ENCODE measurements at places on chromosomes 2 and 18.
A peak's percentile ranks its signal among the peaks of the same experiment; 100 is the strongest.

DNA sequence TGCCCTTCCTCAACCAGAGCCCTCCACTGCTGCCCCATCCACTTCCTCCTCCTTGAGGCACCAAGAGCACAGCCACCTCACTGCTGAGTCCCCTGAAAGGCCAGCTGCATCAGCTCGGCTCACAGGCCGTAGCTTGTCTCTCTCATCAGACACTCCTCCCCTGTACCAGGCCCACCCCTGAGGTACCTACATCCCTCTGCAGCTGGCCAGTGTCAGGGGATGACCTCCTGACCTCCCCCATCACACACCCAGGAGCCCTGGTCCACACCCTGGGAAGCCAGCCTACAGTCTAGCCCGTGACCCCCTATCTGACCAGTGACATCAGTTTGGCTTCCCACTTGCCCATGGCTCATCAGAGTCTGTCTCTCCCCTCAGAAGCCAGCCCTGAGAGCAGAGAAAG lies 205.6 kb downstream of the TNS1 start:
- no peak for DNase-seq

GRCh38 chr2:226643030-226643945 lies 156.3 kb downstream of the IRS1 start:
- no peak for DNase-seq

DNA sequence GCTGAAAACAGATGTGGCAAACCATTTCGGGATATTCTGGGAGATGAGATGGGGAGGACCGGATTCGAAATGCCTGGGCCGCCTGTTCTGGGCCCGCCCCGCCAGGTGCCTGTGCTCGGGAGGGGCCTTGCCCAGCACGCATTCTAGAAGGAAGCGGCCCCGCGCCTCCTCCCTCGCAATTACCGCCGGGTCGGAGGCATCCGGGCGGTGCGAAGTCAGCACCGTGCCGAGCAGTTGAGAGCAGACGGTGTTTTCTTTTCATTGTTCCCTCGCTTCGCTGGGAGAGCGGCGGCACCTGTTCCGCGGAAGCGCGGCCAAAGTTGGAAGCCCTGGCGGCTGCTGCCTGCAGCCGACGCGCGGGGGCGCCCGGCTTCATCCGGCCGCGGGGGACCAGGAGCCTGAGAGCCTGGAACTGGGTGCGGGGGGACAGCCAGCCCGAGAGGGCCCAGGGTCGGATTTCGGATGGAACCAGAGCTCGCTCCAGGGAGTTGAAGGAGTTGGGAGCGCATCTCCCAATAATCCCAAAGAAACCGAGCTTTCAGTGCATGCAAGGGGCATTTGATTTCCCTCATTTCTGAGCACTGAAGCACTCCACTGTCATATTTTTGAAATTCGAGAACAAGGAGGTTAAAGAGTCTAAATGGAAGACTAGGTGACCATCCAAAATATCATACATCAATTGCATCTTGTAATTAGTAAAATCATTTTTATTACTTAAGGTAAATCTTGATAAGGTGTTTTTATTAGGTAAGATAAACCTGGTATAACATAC lies 241.8 kb upstream of the RAB12 start:
- DNase-seq, result peak; percentile 1

DNA sequence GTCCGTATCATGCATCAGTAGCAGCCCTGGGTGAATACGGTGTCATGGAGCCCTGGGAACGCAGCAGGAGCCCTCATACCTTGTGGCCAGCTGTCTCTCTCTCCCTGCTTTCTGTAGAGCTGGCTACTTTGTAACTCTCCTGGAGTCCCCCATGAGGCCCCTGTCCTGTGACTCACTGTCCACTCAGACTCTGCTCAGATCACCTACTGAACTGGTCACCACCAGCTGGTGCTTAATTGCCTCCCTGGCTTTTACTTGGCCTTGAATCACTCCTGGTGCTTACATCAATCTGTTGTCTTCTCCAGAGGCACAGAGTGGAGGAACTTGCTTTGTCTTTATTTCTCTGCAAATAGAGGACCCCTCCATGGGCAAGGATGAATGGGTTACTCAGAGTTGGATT lies 172.7 kb downstream of the HRH4 start:
- DNase-seq, result no peak

DNA sequence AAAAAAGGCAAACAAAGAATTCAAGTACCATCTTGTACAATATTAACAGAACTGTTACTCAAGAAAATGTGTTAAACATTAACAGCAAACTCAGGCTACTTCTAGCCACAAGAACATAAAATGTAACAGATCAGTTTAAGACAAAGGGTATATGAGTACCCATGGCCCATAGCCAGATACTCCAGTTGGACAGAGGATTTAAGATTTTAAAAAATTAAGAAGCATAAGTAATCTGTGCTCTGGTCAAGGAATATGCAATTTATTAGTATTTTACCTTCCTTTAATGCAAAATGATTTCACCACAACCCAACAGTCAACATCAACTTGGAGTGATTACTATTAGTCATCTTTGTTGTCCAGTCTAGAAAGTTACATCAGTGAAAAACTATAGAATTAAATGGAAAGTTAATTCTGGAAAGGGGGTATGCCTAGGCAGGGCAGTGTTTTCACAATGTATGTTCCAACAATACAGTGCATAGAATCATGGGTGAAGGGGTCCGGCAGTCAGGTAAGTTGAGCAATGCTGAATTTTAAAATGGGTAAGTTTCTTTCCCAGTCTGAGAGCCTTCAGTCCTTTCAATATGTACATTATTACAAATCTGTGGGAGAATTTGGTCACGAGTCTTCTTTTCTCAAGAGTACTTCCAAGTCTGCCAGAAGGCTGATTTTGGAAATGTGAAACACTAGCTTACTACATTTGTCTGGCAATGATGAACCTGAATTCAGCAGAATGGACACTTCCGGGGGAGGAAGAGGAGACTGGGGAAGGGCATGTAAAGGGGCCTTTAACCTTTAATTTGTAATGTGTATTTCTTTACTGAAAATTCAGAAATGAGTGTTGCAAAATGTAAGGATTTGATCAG lies 34.5 kb downstream of the SFT2D3 start:
- DNase-seq, result no peak

- peak; percentile 44 for DNase-seq
Observed at GRCh38 chr2:33412920-33413319, 63.5 kb upstream of the RASGRP3 start.

DNA sequence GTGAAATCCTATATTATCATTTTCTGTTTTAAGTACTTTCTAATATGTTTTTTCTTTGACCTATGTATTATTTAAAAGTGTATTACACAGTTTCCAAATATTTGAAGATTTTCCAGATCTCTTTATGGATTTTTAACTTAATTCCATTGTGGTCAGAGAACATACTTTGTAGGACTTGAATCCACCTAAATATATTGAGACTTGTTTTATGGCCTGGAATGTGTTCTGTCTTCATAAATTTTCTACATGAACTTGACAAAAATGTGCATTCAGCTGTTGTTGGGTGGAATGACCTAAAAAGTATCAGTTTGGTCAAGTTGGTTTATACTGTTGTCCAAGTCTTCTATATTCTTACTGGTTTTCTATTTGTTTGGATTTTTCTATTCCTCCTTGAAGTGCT lies 33.8 kb upstream of the TMEM247 start:
- no peak for DNase-seq

- no peak for DNase-seq
Observed at GRCh38 chr18:59624369-59624765, 72.9 kb downstream of the CCBE1 start.

- no peak for DNase-seq
Observed at GRCh38 chr2:69729266-69729665, 12.7 kb upstream of the ANXA4 start.

DNA sequence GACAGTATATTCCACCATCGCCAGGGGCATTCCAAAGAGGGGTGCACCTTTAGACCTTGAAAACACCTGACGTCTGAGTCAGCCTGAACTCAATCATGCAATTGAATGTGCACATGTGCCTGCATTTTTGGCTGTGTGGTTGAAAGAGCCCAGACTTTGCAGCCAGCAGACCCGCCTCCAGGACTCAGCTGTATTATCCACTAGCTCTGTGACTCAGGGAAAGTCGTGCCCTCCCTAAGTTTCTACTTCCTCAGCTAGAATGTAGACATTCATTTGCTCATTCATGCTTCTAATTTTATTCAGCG lies 94.2 kb downstream of the LRRC30 start:
- no peak for DNase-seq

- no peak for DNase-seq
Observed at GRCh38 chr18:57439609-57439968, 4.4 kb downstream of the ONECUT2 start.

- DNase-seq, result no peak
Observed at GRCh38 chr18:24629921-24630320, 169.5 kb downstream of the HRH4 start.

DNA sequence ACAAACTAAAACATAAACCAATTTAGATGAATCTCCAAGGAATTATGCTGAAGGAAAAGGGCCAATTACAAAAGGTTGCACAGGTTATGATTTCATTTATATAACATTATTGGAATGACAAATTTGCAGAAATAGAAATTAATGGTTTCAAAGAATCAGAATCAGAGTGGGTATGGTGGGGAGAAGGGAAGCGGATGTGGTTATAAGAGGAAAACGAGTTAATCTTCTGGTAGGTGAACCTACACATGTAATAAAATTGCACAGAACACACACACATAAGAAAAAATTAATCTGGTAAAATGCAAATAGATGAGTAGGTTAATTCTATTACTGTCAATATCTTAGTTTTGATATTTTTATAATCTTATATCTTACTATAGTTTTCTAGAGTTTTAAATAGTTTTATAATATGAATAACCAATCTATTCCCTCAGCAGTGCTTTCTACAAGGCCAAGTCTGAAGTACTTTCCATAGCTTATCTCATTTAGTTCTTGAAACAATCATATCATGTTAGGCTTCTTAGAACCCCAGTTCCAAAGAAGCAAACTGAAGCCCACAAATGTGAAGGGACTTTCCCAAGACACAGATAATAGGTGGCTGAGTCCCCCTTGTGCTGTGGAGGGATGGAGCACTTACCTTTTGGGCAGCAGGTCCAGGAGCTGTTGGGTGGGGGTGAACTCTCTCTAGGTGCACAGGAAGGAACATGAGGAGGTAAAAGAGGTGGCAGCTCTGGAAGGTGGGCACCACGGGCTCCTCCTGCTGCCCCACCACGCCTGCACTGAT lies 31.5 kb downstream of the ZNF519 start:
- no peak for DNase-seq

DNA sequence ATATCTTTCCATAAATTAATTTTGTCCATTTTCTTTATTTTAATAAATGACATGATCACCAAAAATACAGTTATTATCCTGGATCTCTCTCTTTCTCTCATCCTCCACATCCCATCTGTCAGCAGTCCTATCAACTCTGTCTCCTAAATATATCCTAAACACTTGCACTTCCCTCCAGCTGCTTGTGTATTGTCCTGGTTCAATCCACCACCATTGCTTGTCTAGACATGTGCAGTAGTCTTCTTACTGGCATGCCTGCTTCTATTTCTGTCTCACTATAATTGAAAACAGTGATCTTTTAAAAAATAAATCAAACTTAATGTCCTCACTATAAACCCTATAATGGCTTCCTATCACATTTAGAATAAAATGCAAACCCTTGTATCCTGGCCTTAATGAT lies 2168.6 kb upstream of the PIK3C3 start:
- no peak for DNase-seq

- DNase-seq, result no peak
Observed at GRCh38 chr2:143808166-143808565, 678.9 kb downstream of the ARHGAP15 start.

GRCh38 chr2:238383743-238384380 lies 42.9 kb upstream of the ASB1 start:
- DNase-seq, result no peak

DNA sequence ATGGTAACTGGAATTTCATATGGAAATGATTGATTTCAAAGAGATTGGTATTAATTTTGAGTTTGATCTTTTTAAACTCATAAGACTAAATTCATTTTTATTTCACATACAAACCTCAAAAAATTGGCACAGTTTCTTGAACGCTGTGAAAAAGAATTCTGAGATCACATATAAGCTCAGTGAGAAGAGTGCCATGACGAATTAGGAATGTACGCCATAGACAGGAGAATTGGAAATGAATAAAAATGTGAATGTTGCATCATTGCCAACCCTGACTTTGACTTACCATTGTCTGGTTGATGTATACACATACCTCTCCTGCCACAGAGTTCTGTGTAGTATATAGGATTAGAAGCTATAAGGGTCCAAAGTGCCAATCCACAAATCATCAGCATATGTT lies 290.4 kb upstream of the ZC3H15 start:
- no peak for DNase-seq

- no peak for DNase-seq
Observed at GRCh38 chr2:23614701-23615100, 229.7 kb downstream of the KLHL29 start.

DNA sequence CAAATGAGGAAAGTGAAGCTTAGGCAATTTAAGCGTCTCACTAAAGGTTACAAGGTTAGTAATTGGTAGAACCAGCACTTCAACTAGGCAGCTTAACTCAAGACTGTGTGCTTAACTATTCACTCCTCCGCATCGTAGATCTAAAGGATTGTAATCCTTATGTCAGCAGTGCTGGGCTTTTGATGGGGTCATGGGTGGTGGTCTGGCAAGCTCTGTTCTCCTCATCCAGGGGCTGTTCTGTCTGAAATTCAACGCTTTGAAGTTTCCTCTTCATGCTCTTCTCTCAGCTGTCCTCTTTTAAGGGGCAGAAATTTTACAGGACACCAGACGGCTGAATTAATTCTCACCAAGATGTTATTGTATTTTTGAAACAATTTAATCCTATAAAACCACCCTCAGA lies 165.5 kb upstream of the FAM98A start:
- DNase-seq, result no peak

- DNase-seq, result peak; percentile 28
Observed at GRCh38 chr18:70663141-70663540, 374.3 kb downstream of the SOCS6 start.

- DNase-seq, result no peak
Observed at GRCh38 chr2:108635630-108636354, 83.5 kb upstream of the RANBP2 start.

GRCh38 chr18:23182606-23183005 lies 47.3 kb downstream of the CABLES1 start:
- no peak for DNase-seq

DNA sequence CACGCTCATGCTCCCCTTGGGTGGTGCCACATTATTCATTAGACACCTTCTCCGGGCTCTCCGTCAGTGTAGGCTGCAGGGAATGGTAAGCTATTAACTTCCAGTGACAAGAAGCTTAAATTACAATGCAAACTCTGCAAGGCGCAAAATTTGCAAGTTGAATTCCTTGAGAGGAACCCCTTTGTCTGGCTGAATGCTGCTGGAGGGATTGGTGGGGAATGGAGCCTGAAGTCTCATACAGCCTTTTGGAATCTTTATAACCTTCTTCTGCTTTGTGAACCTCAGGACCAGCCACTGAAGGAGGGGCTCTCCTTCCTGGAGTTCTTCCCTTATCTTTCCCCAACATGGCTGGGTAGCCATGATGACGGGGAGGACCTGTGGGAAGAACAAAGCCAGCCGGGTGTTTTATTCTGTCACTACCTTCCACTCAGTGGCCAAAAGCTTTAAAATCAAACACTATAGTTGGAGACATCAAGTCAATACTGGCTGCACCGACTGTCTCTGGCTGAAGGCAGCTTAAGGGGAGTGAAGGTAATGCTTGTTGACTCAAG lies 220.9 kb upstream of the EPHA4 start:
- no peak for DNase-seq

GRCh38 chr2:25371253-25372241 lies 29.8 kb upstream of the DNMT3A start:
- no peak for DNase-seq
